ENCODE measurements at places on chromosomes 11 and 22.
A peak's percentile ranks its signal among the peaks of the same experiment; 100 is the strongest.

DNA sequence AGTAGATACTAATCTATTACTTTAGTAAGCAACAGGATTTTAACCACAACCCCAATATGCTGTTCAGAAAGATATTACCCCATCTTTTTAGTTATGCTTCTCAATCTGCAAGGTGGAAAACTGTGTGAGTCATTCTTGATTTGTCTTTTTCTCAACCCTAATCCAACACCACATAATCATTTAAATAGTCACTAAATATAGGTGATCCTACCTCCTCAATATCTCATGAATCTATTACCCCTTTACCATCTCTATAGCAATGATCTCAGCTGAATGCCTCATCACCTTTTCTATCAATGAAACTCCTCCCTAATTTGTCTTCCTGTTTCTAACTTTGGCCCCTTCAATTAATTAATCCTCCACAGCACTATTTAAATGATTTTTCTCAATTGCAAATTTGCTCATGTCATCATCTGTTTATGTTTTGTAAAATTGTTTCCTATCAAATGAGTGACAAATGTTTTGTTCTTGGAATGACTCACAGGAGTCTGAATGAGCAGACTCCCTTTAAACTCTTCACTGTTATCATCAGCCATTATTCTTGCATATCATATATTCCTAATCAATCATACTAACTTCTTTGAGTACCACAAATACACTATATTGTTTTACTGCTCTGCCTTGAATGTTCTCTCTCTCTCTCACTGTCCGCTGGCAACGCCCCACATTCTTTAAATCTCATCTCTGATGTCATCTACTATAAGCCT lies 26.1 kb downstream of the SNX19 start:
- peak; percentile 65 for DNase-seq

- DNase-seq = no peak
Observed at GRCh38 chr11:125270711-125271110, 106.2 kb downstream of the PKNOX2 start.

DNA sequence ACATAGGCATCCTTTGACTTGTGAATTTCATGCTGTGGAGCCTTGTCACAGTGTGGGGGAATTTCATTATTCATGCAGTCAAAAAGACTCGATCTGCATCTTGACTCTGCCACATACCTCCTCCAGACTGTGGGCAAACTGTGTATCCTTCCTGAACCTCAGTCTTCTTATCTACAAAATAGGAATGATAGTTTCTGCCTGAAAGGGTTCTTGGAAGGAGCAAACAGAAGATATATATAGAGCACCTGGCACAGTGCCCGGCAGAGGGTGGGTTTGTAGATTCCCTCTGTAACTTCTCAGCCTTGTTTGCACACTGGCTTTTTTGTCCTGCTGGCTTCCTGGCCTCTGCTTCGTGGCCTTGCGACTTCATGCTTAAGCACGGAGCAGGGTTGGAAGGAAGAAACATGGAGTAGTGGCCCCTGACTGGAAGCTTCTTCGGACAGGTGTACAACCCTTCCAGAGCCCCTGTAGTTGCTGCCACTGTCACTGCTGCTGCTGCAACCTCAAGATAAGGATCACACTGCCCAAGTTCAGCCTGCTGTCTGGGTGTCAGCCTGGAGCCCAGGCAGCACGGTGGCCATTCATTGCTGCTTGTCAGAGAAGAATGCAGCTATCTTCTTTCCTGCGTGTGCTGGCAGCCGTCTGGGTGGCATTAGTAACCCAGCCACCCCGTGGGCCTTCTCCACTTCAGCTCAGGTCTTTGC lies 106.4 kb downstream of the MICAL2 start:
- DNase-seq = peak; percentile 47

DNA sequence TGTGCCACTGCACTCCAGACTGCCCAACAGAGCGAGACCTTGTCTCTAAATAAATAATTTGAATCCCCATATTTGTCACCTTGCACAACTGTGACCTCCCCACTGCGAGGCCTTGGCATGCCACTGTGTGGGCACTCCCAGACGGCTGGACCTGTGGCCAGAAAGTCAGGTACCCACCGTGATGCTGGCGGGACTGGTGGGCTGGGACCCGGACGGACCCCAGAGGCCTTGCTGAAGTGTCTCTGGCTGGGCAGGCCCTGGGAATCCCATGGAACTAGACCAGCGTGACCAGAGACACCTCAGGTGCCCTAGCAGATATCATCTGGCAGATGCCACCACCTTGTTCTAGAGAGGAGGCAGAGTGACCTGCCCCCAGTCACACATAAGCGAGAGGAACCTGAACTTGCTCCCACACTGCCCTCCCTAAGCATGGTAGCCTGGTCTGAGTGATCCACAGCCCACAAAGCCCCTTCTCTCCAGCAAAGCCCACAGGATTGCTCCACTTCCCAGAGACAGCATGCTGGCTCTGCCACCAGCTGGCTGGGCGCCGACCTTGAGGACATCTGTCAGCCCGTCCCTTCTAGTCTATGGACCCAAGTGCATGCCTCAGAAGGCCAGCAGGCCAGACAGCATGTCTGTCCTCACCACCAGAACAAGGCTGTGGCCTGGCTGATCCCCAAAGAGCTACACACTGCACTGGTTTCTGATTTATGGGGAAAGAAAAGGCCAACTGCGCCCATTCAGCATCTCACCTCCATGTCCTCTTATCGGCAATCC lies 9.5 kb downstream of the MACROD1 start:
- DNase-seq = no peak

- no peak for DNase-seq
Observed at GRCh38 chr11:38562562-38562961, 1964.5 kb upstream of the RAG2 start.

DNA sequence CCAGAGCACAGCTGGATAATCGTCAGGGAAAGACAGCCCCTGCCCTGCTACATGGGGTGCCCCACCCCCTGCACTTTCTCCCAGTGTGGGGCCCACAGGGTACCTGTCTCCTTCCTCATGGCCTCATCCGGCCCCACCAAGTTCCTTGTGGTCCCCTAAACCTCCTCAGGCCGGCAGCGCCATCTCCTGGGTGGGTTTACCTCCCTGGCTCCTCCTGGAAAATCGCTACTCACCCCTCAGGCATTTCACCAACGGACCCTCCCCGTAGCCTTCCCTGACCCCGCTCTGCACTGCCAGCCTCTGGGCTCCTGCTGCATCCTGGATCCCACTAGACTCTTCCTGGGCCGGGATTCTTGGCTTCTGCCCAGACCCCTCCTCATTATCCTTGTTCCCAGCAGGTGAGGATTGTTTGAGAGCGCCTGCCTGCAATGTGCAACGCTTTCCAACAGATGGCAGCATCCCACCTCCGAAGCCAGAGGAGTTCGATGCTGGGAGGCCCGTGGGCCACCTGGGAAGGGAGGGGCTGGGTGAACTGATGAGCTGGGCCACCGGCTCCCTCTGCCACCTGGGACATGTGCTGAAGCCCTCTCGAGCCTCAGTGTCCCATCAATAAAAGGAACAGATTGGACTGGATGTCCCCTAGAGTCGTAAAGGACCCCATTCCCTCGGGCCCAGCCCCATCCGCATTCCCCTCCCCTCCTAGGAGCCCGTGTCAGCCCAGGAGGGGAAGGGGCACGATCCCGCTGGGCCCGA lies 44.2 kb upstream of the TTLL12 start:
- peak; percentile 48 for DNase-seq

GRCh38 chr11:8928981-8929615 lies 3.6 kb downstream of the C11orf16 start:
- DNase-seq = peak; percentile 41

DNA sequence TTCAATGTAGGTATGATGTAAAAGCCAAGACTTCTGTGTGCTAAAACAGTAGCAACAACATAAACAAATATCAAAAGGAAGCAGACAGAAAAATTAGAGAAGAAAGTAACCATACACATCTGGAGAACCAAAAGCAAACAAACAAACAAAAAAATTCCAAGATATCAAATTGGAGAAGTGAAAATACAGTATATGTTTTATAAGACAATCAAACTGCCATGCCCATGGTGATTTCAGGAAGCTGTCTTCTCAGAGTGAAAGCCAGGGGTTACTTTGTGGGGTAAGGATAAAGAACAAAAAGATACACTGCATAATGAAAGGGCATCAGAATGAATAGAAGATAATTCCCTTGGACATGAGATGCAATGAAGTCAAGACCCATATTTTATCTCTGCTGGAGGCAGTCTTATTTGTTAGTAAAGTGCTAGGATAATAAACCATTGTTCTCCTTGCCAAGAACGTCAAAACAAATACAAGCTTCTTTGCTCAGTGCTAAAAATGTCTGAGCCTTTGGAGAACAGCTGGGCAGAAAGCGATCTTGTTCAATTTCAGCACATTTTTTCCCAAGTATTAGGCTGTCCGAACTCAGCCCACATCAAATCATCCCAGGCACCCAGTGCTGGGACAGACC lies 38.1 kb upstream of the LDLRAD3 start:
- no peak for DNase-seq

GRCh38 chr11:124080327-124081001 lies 34.8 kb upstream of the VWA5A start:
- DNase-seq = peak; percentile 7

GRCh38 chr11:86245369-86246292 lies 1.1 kb downstream of the EED start:
- no peak for DNase-seq

DNA sequence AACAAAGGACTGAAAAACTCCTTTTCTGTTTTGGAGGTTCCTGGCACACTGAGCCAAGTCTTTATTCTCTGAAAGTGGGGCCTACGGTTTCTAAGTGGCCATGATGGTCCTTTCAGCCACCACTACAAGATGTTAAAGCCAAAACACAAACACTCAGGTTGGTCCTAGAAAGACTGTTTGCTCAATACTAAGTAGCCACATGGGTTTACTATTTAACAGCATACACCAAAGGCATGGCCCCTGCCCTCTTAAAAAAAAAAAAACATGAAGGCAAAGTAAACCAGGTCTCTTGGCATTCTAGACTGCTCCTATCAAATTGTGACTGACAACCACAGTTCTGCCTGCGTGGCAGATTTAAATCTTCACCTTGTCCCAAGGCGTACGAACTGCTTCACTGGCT lies 123.6 kb upstream of the BID start:
- no peak for DNase-seq

DNA sequence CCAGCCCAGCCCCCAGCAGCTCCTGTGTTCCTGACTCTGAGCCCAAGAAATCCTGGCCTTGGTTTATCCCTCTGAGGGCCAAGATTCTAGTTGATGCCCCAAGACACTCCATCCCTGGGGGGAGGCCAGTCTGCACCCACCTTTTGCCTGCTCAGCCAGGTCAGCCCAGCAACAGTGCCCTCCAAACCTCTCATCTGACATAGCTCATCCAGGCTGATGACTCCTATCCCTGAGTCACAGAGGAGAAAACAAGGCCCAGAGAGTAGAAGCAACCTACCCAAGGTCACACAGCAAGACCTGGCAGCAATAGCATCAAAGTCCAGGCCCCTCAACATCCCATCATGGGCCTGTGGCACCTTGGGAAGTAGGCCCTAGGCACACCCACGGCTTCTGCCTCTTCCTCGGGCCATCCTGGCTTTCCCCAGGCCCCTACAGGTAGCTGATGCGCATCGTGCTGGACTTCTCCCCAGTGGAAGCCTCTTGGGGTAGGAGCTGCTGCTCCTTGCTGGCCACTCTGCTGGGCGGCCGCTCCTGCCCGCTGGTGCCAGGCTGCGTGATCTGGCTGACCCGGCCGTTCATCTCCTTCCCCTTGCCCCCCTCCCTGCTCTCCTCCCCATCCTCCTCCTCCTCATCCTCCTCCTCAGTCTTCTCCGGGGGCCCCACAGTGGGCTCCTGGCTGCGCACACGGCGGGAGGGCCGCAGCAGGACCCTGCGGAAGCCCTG lies 6.0 kb downstream of the SSTR3 start:
- DNase-seq = no peak

GRCh38 chr11:15886866-15887265 lies 469.5 kb downstream of the SOX6 start:
- DNase-seq = peak; percentile 57

- DNase-seq = no peak
Observed at GRCh38 chr11:87889126-87889525, 286.1 kb downstream of the RAB38 start.

GRCh38 chr22:24379536-24379935 lies 47.9 kb upstream of the ADORA2A start:
- no peak for DNase-seq

DNA sequence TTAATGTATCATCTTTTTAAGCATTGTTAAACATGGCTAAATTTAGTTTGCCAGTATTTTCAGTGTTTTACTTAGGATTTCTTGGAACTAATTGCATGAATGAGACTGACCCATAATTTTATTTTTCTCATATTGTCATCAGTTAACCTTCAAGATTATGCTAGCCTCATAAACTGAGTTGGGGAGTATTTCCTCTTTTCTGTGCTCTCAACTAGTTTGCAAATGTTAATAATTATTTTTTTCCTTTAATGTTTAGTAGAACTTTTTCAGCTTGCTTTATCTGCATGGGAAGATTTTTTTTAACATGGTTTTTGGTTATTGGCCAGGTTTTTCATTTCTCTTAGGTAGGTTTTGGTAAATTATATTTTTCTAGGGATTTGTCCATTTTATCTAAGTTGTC lies 235.4 kb upstream of the SESN3 start:
- no peak for DNase-seq

DNA sequence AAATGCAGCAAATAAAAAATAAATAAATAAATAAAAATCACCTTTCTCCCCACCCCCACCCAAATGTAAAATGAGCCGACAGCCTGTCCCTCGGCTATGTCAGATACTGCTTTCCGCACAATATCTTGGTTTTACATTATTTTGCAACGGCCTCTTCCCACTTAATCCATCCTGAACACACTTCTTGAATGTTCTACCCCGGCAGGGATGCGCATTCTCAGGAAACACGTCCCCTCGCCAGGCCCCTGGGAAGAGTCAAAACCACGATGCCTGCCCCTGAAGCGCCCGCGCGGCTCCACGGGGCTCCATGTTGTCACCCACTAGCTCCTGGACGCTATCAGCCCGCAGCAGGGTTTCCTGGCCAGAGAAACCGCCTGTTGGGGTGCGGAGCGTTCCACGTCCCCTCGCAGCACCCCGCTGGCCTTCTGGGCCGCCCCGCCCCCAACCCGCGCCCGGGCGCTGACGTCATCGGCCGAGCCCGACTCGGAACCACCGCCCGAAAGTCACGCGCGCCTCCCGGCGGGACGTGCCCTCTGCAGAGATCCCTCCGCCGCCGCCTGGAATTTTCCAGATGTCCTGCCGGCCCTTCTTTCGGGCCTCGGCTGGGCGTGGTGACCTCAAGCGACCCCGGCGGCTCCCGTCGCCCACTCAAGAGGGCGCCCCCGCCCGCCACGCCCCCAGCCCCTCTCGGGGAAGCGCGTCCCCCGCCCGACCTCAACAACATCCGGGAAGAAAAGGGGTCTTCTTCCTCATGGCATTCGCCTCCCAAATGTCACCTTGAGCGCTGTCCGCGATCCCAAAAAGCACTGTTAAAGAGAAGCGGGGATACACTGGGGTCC lies 585 bp upstream of the NEAT1 start:
- DNase-seq = peak; percentile 96
